ENCODE measurements at places on chromosomes 7 and 10. TPM values are rescaled to one million over a fixed set of nuclear protein-coding genes. Genes with fewer than 3 reads are reported as not detected.

Gene CHST15
- total RNA-seq, result 17.8 TPM

Gene CCNY
- 76.5 TPM for total RNA-seq

GRCh38 chr7:21603462-21603861 lies 60.6 kb downstream of the DNAH11 start:
- no peak for DNase-seq

DNA sequence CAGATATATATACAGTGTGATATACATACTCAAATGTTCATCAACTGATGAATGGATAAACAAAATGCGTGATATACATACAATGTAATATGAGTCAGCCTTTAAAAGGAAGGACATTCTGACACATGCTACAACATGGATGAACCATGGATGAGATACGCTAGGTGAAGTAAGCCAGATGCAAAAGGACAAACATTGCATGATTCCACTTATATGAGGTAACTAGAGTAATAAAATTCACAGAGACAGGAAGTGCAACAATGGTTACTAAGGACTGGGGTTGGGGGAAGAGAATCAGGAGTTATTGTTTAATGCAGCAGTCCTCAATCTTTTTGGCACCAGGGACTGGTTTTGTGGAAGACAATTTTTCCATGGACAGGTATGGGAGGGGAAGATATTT lies 47.3 kb upstream of the PIK3AP1 start:
- DNase-seq, result no peak

Gene TMEM213
- total RNA-seq, result not detected

Gene HEPACAM2
- total RNA-seq, result not detected

DNA sequence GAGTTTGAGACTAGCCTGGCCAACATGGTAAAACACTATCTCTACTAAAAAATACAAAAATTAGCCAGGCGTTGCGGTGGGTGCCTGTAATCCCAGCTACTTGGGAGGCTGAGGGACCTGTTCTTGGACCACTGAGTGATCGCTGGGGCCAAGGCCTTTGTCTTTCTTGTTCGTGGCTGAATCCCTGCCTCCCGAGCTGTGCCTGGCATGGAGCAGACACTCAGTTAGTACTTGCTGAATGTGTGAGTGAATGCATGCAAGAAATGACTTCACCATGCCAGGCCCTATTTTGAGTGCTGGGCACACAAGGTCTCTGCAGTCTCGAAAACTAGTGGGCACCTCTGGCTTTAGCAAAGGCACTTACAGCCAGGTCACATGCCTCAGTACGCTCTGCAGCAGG lies 85.1 kb downstream of the HIP1 start:
- no peak for DNase-seq

DNA sequence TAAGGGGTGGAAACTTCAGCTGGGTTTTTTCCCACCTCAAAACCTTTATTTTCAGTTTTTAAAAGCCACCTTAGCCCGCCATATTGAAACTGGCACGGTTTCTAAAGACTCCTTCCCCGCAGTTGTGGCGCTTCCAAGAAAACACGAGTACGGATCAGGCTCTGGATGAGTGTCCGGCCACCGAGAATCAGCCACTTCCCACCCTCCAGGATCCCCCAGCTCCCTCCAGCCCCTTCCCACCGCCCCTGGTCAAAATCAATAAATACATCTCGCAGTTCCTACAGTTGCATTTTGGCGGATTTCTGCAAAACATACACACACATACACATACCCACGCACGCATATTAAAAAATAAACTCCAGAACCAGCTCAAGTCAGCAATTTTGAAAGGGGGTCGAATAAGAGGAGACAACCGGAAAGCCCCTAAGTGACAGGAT lies 1.1 kb downstream of the SFMBT2 start:
- no peak for DNase-seq

Gene TAS2R4
- 0.26 TPM for total RNA-seq

- no peak for DNase-seq
These were observed 34.9 kb downstream of the FAS start for GRCh38 chr10:89025453-89025852.

DNA sequence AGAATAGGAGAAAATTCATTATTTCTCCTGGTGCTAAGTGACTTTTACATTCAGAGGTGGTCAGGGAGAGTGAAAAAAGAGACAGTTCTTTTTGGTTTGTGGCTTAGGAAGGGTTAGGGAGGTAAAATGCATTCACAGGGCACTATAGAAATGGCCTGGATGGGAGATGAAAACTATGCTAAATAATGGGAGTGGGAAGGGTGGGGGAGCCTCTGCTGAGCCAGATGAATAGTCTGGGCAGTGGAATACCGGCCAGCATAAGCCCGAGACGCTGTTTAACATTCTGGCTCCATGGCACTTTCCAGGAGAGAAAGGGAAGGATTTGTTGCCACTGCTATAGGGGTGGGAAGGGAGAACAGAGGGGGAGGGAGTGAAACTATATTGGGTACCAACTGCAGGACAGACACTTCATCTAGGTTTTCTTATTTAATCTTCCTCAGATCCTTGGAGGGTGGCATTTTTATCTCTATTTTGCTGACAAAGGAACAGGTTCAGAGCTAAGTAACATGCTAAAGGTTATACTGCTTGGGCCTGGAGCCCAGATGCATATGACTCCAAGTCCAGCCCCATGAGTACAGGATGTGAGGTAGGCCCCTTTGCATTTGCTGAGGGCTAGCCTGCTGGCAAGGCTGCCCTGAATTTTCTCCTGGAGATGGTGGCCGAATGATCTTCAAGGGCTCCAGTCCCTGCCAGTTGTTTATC lies 372.4 kb downstream of the CCSER2 start:
- DNase-seq, result no peak

GRCh38 chr7:47454069-47454973 lies 127.6 kb downstream of the TNS3 start:
- DNase-seq, result no peak

- DNase-seq, result no peak
These were observed 22.3 kb downstream of the MAP3K8 start for GRCh38 chr10:30456266-30456665.

DNA sequence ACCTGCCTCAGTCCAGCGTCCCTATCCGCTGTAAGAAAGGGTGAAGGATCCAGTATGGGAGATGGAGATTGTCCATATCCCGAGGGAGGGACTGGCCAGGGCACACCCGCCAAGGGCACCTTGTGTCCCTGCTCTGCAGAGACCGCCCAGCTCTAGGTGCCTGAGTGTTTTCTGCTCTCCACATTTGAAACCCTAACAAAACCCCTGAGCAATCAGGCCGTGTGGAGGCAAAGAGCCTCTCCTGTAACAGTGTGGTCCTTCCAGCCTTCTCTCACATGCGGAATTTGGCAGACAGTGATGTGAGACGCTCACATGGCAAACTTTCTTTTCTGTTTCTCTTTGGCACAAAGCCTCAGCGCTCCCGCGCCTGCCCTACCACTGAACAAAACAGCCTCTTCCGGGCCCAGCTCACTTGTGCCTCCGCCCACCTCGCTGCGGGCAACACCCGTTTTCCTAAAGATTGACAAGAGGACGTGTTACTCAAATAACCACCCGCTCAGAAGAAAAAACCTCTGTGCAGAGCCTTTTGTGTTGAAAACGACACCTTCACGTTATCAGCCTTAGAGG lies 514.8 kb downstream of the DNAJB6 start:
- DNase-seq, result peak; percentile 76

Gene FZD8
- 14.8 TPM for total RNA-seq

DNA sequence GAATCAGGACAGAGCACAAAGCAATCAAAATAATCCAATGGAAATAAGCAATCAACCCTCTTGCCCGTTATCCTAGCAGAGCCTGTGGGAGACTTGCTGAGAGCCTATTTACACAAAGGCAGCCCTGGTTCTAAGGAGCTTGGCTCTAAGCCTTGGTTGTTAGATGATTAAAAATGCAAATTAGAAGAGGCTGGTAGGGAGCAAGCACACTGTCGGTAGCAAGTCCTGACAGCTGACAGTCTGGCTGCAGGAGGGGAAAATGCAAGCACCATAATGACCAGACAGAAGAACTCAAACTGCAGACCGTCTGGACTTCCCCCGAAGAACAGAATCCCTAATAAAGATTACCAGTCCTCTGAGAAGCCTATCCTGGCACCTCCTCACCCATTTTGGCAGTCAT lies 131.8 kb upstream of the CTTNBP2 start:
- no peak for DNase-seq

Gene MYPN
- total RNA-seq, result 62.2 TPM

Gene MSMB
- total RNA-seq, result not detected

GRCh38 chr10:27612551-27613035 lies 108.5 kb downstream of the RAB18 start:
- DNase-seq, result no peak

DNA sequence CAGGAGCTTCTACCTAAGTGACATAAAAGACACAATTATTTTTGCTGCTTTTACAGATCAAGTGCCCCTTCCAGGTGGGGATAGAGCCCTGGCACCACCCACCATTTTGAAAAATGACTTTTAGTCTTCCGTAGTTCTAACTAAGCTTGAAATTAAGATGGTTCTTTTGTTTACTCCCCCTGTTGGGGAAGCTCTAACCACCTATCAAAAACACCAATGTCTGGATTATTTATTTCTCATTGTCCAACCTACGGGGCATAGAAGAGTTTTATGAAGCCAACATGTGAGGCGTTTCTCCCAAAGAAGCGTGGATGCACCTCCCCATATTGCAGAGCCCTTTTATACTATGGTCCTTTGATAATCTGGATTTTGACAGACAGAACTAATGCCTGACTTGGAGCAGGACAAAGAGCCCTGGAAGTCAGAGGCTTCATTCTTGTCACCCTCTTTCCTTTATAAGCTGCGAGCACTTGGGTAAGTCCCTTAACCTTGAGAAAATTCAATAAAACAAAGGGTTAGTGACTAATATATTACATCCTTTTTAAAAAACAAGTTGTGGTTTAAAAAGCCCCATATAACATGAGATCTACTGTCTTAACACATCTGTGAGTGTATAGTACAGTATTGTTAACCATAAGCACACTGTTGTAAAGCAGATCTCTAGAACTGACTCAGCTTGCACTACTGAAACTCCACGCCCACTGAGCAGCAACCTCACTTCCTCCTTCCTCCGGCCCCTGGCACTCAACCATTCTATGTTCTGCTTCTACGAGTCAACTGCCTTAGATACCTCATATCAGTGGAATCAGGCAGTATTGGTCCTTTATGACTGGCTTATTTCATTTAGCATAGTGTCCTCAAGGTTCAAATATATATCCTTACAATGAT lies 67.5 kb downstream of the ATXN7L1 start:
- DNase-seq, result no peak

DNA sequence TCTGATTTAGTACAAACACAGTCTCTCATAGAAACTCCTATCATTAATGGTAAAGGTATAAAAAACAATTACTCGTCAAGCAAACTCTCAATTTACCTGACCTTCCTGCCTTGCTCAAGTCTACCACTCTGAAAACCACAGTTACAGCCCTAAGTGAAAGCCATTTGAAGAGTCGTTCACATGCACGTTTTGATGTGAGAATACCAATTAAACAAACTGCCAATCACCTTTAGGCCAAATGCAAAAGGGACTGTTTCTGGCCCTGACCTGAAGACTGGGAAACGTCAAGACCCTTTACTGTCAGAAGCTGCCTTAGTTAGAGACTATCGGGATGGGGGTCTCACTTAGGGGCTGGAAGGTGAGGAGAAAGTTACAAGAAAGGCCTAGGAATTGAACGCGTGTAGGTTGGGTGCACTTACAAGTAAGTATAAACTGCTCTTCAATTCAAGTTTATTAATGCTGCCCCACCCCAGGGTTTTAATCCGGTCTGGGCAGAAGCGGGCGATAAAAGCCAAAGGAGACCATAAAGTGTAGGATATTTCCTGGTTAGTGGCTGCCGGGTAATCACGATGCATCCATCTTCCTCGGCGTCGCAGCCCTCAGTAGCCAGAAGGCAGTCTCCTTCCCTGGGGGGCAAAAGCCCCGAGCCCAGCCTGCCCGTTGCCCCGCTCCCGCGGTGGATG lies 935 bp downstream of the TM9SF3 start:
- DNase-seq, result no peak

DNA sequence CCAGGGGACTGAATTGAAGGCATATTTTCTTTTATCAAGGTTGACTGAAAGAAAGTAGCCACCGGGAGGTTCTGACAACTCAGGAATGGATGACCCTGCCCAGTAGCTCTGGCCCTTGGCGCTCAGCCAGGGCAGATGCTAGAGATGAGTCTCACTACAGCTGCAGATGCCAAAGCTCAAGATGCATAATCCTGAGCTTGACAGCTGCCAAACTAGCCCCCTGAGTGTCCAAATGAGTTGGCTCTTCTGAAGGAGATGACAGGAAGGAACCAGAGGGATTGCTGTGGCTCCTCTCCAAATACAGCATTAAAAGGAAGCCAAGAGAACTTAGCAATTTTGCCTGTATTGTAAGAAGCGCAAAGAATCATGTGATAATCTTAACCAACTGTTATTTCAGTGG lies 78.4 kb downstream of the NXPH1 start:
- no peak for DNase-seq

GRCh38 chr7:78760620-78761355 lies 692.7 kb downstream of the MAGI2 start:
- no peak for DNase-seq

Gene ACTL6B
- total RNA-seq, result not detected

Gene CAMK2B
- total RNA-seq, result 75.8 TPM

- no peak for DNase-seq
These were observed 39.9 kb downstream of the ANXA8 start for GRCh38 chr10:47444047-47444446.

GRCh38 chr7:2638224-2638991 lies 6.6 kb downstream of the TTYH3 start:
- peak; percentile 72 for DNase-seq

Gene HTRA1
- total RNA-seq, result 69.4 TPM

- DNase-seq, result no peak
These were observed 197.2 kb downstream of the EBF3 start for GRCh38 chr10:129766611-129767550.

Gene EBLN1
- total RNA-seq, result not detected
